T-helper 9 cell (primary cell): ENCODE measurements at places on chromosomes 6 and 20.

DNA sequence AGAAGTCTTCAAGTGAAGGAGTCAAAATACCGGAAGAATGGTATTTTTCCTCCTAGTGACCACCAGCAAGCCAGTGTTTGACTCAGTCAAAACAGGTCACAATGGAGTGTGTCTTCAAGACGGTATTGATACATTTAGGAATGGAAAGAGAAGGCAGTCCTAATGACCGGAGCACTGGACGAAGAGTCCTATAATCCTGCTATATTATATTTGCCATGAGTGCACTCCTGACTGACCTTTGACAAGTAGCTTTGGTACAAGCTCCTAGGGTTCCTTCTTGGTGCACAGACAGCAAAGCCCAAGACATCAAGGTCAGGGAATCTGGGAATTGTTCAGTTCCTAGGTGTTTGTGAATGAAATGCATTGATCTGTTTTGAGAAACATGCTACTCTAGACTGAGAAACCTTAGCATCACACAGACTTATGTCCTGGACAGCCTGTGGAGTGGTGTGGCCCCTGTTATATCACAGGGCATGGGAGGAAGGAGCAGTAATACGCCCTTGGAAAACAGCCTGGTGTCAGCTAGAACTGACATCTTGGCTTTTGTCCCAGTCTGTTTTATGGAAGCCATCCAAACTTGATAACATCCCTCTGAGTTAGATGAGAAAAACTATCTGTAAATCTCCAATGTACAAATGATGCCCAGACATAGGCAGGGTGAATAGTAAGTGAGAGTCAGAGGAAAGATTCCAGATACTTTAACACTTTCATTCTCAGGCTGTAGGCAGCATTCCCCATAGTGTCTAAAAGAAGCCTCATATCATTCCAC, 18.5 kb downstream of the NOX3 start:
- no peak for DNase-seq

DNA sequence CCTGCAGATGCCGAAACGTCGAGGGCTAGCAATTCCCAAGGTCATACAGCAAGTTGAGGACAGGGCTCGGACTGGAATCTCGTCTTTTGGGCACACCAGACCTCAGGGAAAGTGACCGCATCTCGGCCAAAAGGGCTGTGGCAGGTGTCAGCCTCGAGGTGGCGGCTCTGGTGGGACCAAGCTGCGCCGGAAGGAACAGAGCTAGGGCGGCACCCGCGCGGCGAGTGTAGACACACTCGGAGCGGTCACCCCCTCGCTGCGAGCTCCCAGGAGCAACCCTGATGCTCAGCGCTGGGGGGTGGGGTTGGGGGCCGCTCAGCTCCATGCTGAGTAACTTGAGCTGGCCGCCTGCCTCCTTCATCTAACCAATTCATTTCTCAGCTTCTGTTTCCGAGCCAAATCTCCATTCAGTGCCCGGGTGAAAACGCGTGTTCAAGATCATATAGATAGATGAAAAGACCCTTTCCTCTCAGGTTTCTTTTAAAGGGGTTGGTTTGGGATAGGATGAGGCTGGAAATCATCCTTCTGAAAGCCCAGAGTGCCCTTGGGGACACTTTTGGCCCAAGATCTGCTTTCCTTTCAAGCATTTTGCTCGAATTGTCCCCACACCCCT, 2.2 kb upstream of the TUBB2B start:
- peak; percentile 14 for DNase-seq

GRCh38 chr6:96939007-96939805, 14.7 kb downstream of the KLHL32 start:
- no peak for DNase-seq

DNA sequence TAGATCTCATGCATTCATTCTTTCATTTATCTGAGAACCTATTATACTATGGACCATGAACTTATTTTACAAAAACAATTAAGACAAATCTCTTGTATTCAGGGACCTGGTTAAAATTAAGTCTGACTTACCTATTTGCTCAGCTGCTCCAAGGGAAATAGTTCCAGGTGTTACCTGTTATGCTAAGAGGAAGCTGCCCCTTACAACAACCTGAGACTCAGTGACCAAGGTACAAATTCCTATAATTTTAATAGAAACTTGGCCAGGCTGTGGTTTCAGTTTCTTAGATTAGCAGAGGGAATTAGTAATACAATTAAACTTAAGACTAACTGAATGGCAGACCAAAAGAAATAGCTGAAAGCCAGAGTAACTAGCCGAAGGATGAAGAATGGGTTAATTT, 48.2 kb upstream of the GMPR start:
- DNase-seq, result no peak

GRCh38 chr6:17156112-17156921, 54.5 kb downstream of the STMND1 start:
- DNase-seq, result peak; percentile 56

GRCh38 chr6:128062882-128063603, 162.2 kb upstream of the THEMIS start:
- DNase-seq, result no peak

DNA sequence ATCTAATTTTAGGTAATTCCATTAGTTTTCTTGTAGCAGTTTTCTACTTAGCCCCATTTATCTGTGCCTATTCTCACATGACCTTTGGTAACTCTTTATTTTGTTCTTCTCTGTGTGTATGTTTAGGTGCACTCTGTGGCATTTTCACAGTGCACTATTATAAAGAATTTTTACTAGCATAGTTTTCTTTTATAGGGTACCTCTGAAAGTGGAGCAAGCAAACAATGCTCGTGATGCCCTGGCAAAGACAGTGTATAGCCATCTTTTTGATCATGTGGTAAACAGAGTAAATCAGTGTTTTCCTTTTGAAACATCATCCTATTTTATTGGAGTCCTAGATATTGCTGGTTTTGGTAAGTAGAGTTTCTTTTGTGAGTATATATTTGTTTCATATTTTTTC, 107.9 kb downstream of the MYO6 start:
- DNase-seq, result no peak

- DNase-seq, result no peak
These were observed 1382.8 kb upstream of the DEFB115 start for GRCh38 chr20:29874476-29875202.

DNA sequence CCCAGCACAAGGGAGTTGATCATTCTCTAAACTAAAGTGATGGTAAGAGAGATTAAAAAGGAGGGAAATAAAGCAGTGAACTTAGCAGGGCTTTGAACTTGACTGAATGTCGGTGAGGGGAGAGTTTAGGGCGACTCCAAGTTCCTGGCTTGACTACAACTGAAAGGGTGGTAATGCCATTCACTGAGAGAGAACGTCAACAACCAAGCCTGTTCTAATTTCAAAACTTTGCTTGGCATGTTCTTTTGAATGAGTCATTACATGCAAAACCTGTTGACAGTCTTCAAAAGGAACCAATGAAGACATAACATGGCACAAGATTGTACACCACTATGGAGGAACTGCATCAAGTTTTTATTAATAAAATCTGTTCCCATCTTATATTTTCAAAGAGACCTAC, 10.3 kb upstream of the MYB start:
- DNase-seq, result no peak

- DNase-seq, result no peak
These were observed 28.5 kb downstream of the TRERF1 start for GRCh38 chr6:42423244-42423643.

- DNase-seq, result no peak
These were observed 49.9 kb upstream of the RANBP9 start for GRCh38 chr6:13761361-13762036.

GRCh38 chr6:25387911-25388310, 108.7 kb downstream of the CARMIL1 start:
- no peak for DNase-seq

DNA sequence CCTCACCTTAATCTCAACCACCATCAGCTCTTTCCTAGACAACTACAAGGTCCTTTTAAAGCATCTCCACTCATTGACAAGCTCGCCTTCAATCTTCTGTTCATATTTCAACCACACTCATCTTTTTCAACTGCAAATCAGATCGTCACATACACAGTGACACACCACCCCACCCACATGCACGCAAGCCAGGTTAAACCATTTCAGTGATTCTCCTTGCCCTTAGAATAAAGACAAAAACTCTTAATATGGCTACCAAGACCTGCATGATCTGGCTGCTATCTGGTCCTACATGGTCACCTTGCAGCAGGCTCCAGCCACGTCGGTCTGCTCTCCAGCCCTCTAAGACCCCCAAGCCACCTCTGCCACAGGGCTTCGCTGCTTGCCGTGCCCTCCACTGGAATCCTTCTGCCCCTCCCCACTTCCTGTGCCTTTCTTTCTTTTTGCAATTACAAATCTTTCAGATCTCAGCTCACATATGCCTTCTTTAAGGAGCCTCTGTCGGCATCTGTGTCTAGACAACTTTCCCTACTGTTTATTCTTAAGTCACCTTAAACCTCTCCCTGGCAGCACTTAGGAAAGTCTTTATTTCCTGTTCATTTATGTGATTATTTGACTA, 507.3 kb upstream of the ARID1B start:
- DNase-seq, result no peak

- no peak for DNase-seq
These were observed 79.3 kb downstream of the PLG start for GRCh38 chr6:160781298-160781697.

- no peak for DNase-seq
These were observed 89.2 kb downstream of the RSPH3 start for GRCh38 chr6:158910484-158911440.

DNA sequence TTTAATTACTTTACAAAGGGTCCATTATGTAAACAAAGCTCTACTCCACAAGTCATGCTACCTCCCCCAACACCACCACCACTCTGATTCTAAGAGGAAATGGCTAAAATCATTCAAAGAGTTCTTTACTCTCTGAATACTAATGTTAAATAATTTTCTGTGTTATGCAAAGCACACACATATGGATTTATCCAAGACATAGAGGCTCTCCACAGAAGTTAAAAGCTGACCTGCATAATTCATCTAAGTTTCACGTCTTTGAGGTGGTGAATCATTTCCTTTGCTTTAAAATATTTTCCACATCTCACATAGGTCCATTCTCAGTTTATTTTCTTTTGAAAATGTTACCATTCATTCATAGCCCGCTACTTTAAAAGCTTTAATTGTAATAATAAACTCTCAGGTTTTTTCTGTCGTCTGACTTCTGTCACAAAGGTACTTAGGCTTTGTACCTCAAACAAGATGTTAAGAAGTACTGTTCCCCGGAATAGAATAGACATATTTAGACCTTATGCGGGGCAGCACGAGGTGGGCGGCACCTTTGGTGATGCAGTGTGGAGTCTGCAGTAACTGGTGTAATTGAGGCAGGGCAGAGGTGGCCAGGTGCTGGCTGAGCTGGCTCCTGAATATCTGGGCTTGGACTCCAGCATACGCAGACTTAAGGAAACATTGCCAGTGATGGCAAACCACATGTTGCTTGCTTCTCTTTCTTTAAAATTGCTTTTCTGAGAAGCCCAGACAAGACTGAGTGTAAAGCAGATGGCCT, 55.8 kb downstream of the KIF6 start:
- no peak for DNase-seq

DNA sequence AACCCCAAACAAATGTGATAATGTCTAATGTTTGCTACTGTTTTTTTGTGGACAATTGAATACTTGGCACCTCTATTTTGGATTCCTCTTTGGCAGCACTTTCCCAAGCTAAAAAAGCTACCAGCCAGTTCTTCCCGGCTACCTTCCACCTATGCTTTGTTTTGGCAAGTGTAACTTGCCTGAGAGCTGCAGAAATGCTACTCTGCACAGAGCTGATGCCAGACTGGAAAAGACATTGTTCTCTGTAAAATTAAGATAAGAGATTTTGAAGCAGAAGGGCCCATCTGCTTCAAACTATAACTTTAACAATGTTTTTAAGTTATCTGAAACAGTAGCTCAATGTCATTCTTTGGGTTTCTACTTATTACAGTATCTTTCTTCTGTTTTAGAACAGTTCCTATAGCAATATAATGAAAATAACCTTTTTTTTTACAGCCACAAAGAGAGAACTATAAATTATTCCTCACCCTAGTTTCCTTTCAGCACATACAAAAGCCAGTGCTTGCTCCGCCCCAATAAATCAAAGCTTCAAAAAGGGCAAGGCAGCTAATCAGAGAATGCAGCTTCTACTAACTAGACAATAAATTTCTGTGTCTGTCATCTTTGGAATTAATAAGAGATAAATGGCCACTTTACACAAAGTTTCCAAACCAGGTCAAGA, 183.1 kb downstream of the UBE3D start:
- DNase-seq, result no peak

DNA sequence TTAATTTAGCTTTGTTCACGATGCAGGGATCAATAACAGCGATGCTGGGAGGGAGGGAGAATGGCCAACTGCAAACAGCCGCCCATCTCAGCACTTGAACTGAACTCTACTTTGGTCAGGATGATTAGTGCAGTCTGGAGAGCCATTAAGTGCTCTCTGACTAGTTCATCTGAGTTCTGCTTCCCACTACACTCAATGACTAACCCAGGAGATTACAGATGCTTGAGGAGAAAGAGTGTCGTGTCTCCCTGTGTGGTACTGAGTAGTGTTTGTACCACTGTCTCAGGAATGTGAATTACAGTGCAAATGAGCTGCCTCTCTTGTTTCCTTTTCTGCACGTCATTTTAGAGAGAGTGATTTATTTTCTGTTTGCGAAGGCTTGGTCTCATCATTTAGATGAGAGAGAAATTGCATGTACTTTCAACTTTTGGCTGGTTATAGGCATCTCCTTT, 23.5 kb downstream of the CARMIL1 start:
- no peak for DNase-seq

DNA sequence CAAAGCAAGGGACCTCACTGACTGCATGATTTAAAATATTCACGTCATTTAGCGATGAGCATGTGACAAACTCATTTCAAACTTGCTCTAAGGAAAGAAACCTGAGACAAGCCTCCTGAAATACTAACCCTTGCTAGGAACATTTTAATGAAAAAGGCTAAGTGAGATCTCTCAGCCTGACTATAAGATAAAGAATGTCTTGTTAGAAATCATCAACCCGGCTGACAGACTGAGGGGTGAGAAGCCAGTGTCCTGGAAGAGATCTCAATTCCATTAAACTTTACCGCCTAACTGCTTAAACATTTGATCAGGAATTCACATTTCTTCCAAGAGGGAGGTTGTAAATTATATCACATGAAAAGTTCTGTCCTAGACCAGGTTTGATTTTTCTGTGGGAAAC, 274.8 kb upstream of the EXOC2 start:
- DNase-seq, result no peak

- DNase-seq, result no peak
These were observed 146.5 kb downstream of the CDKAL1 start for GRCh38 chr6:20680697-20681165.

DNA sequence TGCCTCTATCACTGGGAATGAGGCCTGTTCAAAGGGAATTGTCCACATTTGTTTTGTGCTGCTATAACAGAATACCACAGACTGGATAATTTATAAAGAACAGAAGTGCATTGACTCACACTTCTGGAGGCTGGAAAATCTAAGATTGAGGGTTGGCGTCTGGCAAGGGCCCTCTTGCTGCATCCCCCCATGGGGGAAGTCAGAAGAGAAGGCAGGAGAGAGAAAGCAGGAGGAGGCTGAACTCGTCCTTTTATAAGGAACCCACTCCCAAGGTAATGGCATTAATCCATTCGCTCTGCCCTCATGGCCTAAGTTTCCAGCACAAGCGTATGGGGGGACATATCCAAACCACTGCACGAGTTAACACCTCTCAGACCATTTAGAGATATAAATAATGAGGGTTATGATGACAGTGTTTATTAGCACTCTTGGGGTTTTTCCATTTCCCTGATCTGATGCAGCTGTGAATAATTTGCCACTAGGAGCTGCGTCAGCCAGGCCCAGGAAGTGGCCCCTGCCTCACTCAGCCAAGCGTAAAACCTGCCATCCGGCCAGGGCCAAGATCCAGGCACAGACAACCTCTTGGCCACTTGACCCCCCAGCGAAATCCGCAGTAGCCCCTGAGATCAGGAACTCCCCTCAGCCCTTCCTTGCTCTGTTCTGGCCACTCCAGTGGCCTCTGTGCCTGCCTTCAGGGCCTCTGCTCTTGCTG, 14.2 kb upstream of the SLCO4A1 start:
- no peak for DNase-seq
